ENCODE measurements at places on chromosomes 5 and 9. TPM values are rescaled to one million over a fixed set of nuclear protein-coding genes. Genes with fewer than 3 reads are reported as not detected.

Gene NCS1
- total RNA-seq: 127 TPM

Gene FBXL7
- 5.3 TPM for total RNA-seq

Gene SOHLH1
- total RNA-seq: not detected

Gene GFI1B
- total RNA-seq: not detected

Gene SVEP1
- total RNA-seq: 9.2 TPM

Gene ENC1
- total RNA-seq: 217 TPM

Gene ZNF366
- total RNA-seq: 0.05 TPM

Gene PCDHA9
- under 0.01 TPM for total RNA-seq

Gene SPAG8
- 0.55 TPM for total RNA-seq

Gene EFNA5
- 4.2 TPM for total RNA-seq

Gene ZNF474
- total RNA-seq: 1.2 TPM

Gene DMRT1
- not detected for total RNA-seq

Gene LVRN
- total RNA-seq: 0.59 TPM

Gene TAF11L5
- not detected for total RNA-seq

Gene IL3
- not detected for total RNA-seq

Gene NOL8
- 35.5 TPM for total RNA-seq

Gene TCF7
- total RNA-seq: 0.09 TPM

Gene S100Z
- total RNA-seq: not detected

Gene PCDHB6
- 0.30 TPM for total RNA-seq

Gene ALDH1A1
- 141 TPM for total RNA-seq

Gene SAPCD2
- 5.7 TPM for total RNA-seq

Gene BTNL8
- not detected for total RNA-seq

Gene TEK
- 89.3 TPM for total RNA-seq

Gene FOXI1
- total RNA-seq: not detected

Gene IL4
- not detected for total RNA-seq

Gene NFX1
- total RNA-seq: 22.0 TPM

Gene FAM169A
- total RNA-seq: 0.74 TPM

Gene KCNN2
- 0.59 TPM for total RNA-seq

Gene SLC46A2
- total RNA-seq: not detected

Gene SHLD3
- total RNA-seq: 5.0 TPM

Gene NDFIP1
- 76.9 TPM for total RNA-seq

Gene EPB41L4A
- total RNA-seq: 3.2 TPM

Gene PALM2AKAP2
- total RNA-seq: 28.5 TPM

Gene FREM1
- total RNA-seq: 0.09 TPM

Gene MORN5
- total RNA-seq: not detected

Gene PRDM9
- not detected for total RNA-seq

Gene FAM151B
- total RNA-seq: 4.6 TPM

Gene C1QTNF2
- total RNA-seq: 0.32 TPM

Gene PCDHB11
- 0.30 TPM for total RNA-seq

Gene NMUR2
- not detected for total RNA-seq

Gene SLC6A7
- total RNA-seq: not detected

Gene NR4A3
- 0.30 TPM for total RNA-seq

Gene ARHGEF39
- total RNA-seq: 0.92 TPM

Gene KIF20A
- total RNA-seq: 3.9 TPM
